ENCODE measurements at places on chromosomes 6 and 20.

DNA sequence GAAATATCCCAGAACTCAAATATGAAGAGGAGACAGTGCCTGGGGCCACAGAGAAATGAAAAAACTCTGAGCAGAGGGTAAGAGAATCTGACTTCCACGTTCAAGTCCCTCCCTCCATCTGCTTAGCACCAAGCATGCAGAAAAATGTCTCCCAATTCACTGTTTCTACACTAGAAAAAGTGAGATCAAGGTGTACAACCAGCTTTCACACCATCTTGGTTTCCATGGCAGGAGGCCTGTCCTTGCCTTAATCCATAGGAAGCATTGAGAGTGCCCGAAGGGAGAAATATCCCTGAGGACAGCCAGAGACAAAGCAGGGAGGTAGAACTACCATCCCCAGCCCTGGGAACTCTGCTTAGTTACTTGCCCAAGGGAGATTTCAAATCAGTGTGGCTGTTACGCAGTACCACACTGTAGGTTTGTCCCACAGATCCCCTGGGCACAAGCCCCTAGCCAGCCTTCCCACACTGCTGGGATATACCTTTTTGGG lies 82.9 kb downstream of the SCML4 start:
- no peak for DNase-seq

DNA sequence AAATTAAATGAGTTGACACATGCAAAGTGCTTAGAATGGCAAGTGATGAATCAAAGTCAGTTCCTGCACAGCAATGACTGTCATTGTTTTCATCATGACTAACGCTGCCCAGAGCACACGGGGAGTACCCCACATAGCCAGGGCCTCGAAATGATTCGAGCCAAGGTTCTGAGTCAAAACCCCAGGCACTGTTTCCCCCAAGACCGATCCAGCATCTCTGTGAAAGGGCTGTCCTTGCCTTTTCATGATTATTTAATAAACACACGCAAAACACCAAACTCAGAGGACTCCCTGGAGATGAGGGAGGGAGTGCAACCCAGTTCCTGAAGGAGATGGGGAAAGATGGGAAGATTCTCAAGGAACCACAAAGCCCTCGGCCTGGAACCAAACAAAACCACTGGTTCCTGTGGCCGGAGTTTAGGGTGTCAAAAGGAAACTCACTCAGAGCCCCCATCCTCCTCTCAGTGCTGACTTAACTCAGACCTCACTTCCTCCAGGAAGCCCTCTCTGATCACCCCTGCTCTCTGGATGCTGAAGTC lies 3.8 kb downstream of the PREX1 start:
- DNase-seq: no peak

GRCh38 chr6:133242637-133243585 lies 1.8 kb downstream of the EYA4 start:
- no peak for DNase-seq

DNA sequence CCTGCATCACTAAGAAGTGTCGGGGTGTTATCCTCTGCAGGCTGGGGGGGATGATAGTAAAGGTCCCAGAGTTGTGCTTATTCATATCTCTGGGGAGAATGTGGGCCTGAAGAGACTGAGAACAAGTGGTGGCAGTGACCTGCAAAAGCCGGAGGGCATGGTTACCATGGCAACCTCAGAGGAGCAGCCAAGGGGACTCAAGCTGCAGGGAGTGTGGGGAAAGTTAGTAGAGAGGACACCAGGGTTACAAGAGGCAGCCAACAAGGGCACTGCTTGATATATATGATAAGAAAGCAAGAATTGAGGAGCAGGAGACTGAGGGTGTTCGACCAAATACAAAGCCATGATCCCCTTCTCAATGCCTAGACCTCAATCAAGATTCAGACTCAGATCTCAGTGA lies 46.1 kb downstream of the HLA-F start:
- DNase-seq: no peak

- DNase-seq: no peak
Observed at GRCh38 chr6:134029495-134030455, 22.6 kb downstream of the SLC2A12 start.

GRCh38 chr20:50975701-50976330 lies 17.2 kb downstream of the MOCS3 start:
- DNase-seq: no peak

DNA sequence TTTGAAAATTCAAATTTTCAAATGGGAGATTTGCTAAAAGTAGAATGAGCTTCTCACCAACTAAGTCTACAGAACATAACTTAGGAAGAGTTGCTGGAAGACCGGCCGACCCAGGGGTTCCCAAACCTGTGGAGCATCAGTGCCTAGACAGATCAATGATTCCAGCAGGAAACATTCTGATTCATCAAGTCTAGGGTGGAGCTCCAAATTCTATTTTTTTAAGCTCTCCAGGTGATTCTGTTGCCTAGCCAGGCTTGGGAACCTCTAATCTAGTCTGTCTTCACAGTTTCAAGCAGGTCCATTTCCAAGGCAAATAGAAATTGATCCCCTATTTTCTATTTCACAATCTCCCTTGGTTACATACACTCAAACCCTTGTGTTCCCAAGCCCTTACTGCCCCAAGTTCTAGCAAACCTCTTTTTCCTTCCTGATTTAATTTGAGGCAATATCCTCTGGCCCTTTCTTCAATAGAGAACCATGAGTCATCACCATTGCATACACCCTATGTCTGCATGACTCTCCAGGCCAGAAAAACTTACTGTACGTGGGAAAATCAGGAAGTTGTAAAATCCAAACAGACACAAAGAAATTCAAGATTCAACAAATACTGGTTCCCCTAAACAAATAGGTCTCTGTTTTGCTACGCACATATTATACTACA lies 8.9 kb downstream of the ATXN1 start:
- no peak for DNase-seq

DNA sequence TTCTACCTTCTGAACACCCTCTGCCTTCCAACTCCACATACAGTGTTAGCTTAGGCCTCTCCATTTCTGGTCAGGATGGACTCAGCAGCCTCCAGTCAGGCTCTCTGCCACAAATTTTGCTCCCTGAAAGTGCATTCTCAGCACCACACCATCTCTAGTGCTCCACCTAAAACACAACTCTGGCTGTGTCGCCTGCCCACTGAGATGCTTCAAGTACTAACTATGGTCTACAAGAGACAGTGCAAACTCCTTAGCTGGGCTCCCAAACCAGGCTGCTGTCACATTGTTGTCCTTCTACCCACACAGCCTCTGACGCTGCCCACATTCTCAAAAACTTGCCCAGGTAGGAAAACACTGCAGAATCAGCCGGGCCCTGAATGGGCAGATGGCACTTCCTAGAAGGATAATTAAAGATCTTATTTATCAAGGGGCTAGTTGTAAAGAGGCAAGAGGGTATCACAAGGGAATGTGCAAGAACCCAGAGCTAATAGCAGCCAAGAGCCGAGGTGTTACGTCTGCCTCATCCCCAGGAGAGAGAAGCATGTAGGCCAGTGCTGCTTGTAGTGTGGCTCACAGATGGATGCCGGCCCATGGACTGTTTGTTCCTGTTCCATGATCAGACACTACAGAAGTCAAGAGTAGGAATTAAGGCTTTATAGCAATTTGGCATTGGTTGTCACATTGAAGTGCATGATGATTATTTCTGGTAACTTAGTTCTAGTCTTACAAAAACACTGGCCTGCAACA lies 189.7 kb downstream of the LRFN2 start:
- no peak for DNase-seq

- DNase-seq: no peak
Observed at GRCh38 chr20:17580895-17581294, 11.0 kb downstream of the DSTN start.

- no peak for DNase-seq
Observed at GRCh38 chr6:140535511-140535910, 1161.1 kb upstream of the CITED2 start.

DNA sequence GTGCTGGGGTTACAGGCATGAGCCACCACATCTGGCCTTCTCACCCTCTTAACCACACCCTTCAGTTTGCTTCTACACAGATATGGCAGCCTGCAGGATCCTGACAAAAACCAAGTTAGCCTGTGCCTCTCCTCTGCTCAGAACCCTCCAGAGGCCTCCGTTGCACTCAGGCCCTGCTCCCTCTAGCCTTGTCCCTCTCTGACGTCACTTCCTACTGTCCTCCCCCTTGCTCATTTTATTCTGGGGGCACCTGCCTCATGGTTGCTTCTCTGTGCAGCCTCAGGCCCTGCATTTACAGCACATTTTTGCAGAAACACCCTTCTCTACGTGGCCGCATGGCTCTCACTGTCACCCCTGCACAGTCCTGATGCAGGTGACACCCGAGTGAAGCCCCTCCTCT lies 105.6 kb downstream of the CDC5L start:
- DNase-seq: no peak

GRCh38 chr20:45892049-45892825 lies 1.1 kb downstream of the CTSA start:
- no peak for DNase-seq

GRCh38 chr6:169775321-169775720 lies 23.9 kb downstream of the ERMARD start:
- no peak for DNase-seq

DNA sequence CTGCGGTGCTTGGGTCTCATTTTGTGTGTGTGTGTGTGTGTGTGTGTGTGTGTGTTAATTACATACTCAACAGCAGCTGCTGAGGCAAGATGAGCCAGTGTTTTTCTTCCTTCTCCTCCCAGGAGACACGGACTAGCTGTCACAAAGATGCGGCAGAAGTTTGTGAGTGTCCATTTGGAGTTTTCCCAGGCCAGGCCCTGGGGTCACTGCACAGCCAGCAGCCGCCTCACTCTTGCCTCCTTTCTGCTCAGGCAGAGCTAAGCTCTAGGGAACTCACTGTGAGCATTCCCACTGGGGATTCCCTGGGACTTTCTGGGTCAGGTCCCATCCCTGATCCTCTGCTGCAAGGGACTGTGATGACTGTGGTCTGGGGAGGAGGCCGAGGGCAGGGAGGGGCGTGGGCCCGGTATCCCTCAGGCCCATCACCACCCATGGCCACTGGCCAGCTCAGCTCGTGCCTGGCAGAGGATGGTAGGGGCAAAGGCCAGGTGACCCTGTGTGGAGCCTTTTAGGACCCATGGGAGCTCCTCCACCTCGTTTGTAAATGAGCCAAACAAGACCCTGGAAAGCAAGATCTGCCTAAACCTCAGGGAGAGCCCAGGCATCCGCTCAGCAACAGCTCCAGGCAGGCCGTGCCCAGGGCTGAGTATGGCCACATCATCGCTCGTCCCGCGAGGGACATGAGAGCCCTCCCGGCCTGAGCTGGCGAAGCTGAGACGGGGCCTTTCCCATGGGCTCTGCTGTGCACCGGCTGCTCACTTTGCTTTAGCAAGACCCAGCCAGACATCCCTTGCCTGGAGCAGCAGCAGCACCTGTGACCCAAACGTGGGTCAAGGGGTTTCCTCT lies 102.0 kb downstream of the PSMB1 start:
- no peak for DNase-seq

DNA sequence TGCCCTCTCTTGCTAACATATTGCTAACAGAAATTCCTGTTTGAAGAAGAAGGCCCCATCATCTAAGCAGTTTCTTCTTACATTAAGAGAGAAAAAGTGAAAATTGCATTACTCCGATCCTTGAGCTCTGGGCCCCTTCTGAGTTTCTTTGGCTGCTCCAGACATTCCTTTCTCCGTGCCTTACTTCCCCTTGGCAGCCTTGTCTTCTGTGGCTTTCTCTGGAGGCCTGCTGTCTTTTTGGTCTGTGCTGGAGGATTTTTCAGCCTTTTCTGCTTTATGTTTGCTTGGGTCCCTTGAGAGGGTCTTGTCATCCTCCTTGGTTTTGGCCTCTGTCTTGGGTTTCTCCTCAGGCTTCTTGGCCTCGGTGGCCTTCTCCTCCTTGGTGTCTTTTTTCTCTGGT lies 378.8 kb upstream of the CHD6 start:
- DNase-seq: no peak

GRCh38 chr6:12929678-12930077 lies 213.1 kb downstream of the PHACTR1 start:
- DNase-seq: no peak

DNA sequence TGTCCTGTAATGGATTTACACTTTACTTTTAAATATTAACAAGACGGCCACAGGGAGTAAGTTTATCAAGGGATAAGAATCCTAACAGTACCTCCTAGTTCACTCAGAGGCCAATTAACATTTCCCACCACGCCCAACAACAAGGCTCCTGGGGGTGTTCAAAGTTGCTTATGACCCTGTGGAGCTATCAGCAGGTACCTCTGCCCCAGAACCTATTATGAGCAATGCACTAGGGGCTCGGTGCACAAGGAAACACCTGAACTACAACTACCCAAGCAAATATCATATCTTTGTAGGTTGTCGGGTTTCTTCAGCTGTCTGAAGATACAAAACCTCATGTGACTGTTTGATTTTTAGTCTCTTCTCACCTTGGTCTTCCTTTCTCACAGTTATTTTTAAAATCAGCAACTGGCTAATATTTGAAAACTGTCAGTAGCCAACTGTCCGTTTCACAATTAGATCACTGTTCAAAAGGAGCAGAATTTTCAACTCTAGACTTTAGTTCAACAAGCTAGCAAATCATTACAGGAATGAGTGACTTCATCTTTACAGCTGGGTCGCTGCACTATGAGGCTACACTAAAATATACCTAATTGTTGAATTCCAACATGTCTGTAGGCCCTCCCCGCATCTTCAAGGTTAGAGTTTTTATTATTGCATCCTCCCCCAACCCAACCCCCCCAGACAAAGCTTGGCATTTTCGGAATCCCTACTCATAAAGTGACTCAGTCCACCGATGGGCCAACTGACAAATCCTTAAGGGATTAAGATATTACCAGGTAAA lies 38.1 kb downstream of the B4GALT5 start:
- DNase-seq: no peak

GRCh38 chr20:36322131-36322530 lies 16.0 kb downstream of the DLGAP4 start:
- DNase-seq: no peak

DNA sequence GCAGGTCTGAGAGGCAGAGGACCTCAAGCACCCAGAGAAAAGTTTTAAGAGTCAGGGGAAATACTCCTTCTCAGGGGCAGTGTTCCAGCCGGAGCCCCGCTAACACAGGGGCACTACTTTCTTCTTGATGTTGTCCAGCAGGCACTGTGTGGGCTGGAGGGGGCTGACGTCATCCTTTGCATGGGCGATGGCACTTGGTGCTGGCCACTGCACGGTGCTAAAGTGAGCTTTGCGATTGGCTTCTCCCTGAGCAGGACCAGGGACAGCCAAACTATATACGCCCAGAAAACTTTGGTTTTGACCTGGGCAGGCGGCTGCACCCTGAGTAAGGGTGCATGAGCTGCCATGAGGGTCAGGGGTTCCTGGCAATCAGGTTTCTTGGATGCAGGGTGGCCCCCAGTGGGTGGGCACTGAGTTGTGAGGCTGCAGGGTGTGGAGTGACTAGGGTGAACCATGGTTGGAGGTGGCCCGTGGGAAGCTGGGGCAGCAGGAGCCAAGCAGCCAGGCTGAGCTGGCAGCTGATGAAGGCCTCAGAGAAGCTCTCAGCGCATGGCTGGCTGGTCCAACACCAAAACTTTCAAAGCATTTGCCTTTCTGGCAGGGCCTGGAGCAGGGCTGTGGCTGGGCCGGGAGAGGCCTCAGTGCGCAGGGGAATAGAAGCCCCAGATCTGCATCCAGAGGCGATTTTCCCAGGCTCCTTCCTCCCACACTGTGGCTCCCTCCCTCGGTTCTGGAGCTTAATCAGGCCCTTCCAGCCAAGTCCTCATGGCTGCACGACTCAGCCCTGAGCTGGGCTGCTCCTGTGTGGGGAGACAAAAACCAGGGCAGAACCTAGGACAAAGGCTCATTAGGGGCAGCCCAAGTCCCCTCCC lies 18.3 kb downstream of the MRPS18A start:
- no peak for DNase-seq
